Activated CD4-positive, alpha-beta T cell treated with anti-CD3 and anti-CD28 coated beads for 1 hour (primary cell): ENCODE measurements at places on chromosomes 5 and 9.

- DNase-seq = no peak
Observed at GRCh38 chr5:29845206-29845605, 1348.3 kb upstream of the CDH6 start.

DNA sequence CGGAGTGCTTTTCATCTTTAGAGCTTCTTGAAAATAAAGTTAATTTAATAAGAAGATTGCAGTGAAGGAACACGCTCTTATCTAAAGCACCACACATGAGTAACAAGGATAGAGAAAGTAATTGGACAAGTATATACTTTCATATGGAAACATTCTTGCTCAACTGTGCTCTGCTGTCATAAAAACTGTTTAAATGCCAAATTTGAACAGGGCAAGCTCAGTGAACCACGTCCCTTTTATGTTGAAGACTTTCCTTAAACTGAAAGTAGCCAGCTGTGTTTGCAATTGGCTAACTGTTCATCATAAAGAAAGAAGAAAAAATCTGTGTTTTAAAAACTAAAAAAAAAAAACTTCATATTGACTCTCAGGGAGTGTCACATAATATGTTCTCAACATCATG is 1610.7 kb upstream of the C9orf72 start:
- DNase-seq = no peak

- no peak for DNase-seq
Observed at GRCh38 chr9:20563917-20564316, 58.4 kb downstream of the MLLT3 start.

DNA sequence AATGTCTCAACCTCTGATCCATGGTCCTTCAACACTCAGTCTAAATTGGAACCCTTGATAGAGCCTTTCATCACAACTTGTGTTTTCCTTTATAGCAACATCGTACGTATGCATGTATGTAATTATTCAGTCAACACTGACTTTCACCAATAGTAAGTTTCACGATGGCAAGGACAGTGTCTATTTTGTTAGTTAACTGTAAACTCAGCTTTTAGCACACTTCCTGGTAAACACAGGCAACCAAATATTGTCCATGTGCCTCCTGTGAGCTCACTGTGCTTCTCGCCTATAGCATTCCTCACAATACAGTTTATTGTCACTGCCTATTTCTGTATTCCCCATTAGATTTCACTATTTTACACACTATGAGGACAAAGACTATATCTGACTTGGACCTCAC is 323.1 kb downstream of the DEPDC1B start:
- no peak for DNase-seq

- DNase-seq = no peak
Observed at GRCh38 chr5:93191035-93191817, 389.8 kb downstream of the NR2F1-AS1 start.

DNA sequence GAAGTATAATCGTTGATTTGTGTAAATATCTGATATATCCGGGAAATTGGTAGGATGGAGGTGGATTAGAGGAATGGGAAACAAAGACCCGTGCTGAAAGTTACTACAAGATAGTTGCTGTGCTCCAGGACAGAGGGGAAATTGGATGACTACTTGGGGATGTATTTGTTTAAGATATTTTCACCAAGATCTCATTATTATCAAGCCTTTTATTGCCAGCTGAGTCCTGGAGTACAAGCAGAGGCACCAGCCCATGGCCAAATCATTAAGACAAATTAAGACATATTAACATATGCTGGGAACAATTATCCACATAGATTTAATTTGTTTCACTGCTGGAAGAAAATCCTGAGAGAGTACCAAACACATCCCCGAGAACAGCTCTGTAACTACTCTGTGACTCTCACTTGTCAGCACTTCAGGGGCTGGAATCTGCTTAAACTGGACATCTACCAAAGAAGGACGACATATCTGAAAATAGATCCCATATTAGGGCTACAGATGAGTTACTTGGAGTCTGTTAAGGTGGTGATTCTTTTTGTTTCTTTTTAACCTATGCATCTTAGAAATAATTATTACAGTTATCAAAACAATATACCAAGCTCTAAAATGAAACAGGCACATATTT is 68.2 kb downstream of the SLC1A1 start:
- DNase-seq = no peak

DNA sequence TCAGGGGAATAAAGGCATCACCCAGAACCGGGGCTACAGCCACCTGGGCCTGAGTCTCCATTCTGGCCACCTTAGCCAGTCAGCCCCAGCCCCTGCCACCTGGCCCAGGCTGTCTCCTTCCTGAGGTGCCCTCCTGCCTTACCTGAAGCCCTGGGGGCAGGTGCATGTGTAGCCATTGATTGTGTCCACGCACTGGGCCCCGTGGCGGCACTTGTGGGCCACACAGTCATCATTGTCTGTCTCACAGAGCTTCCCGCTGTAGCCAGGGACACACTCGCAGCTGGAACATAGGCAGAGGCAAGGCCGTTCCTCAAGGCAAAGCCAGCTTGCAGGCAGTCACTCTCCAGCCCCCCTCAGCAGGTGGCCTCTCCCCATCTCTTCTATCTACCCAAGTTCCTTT is 107.7 kb upstream of the PANK3 start:
- DNase-seq = no peak

GRCh38 chr5:91133183-91133582 is 249.9 kb downstream of the ARRDC3 start:
- DNase-seq = no peak

- no peak for DNase-seq
Observed at GRCh38 chr5:109936996-109937395, 247.3 kb downstream of the MAN2A1 start.

- no peak for DNase-seq
Observed at GRCh38 chr5:135739383-135739981, 95.0 kb upstream of the SLC25A48 start.

DNA sequence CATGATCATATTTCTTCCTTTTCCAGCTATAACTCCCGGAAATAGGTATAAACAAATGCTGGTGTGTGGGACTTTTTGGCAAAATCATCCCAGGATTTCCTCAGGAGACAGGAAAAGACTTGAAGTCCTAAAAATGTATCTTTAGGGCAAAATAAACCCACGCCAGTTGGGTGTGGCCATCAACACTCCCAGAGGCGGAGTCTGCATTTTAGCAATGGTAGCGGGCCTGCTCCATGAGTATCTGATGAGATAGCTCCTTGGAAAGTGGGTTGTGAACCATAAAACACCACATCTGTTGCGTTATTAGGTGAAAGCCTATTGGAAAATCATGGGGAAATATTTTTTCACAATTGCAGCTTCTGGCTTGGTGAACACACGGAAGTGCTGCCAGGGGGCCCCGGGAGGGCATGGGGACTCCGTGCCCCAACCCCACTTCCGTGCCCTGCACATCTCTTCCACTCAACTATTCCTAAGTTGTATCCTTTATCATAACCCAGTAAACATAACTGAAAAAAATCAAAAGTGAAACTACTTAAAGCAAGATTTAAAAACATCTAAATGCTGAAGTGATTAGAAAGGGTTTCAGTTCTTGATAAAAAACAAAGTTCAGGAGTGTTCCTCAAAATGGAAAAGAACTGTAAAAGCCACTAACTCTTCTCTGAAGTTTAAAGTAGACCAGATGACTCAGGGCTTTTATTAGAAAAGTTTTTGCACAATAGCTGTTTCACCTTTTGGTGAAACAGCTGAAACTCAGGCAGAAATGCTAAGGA is 111.2 kb downstream of the LRRC70 start:
- no peak for DNase-seq

GRCh38 chr9:81557452-81558090 is 131.8 kb downstream of the TLE1 start:
- no peak for DNase-seq

DNA sequence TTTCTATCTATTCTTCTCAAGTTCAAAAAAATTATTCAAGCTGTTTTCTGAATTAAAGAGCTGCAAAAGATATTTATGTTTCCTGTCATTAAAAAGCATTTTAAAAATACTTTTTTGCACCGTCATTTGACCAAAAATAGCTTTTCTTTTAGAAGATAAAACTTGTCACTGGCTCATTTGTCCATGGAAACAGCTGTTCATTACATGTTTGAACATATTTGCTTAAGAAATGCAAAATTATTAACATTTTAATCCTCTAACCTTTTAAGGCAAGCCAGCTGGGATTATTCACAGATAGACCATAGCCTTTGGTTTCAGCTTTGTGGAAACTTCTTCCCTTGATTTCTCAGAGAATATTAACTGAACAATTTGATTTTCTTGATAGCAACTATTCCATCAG is 393.9 kb downstream of the TUSC1 start:
- no peak for DNase-seq

GRCh38 chr9:18002718-18003438 is 424.0 kb downstream of the SH3GL2 start:
- no peak for DNase-seq

DNA sequence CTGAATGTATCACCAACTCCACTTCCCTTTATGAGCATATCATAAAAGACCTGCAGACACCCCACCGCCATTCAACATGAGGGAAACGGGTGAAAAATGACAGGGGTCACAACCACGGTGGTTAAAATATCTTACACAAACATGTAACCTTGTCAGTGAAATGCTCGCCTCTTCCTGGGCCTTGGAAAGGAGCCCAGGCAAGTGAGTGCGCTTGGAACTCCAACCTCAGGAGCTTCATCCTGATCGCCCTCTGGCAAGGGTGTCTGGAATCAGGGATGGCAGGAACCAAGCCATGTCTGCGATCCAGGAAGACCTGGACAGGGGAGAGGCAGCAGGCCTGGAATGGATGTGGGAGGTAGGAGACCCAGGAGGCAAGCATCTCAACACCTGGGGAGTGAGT is 282.7 kb downstream of the GAS1 start:
- no peak for DNase-seq

- no peak for DNase-seq
Observed at GRCh38 chr5:6830643-6831239, 117.5 kb downstream of the TENT4A start.

GRCh38 chr9:121459513-121459912 is 40.1 kb downstream of the GGTA1 start:
- no peak for DNase-seq

DNA sequence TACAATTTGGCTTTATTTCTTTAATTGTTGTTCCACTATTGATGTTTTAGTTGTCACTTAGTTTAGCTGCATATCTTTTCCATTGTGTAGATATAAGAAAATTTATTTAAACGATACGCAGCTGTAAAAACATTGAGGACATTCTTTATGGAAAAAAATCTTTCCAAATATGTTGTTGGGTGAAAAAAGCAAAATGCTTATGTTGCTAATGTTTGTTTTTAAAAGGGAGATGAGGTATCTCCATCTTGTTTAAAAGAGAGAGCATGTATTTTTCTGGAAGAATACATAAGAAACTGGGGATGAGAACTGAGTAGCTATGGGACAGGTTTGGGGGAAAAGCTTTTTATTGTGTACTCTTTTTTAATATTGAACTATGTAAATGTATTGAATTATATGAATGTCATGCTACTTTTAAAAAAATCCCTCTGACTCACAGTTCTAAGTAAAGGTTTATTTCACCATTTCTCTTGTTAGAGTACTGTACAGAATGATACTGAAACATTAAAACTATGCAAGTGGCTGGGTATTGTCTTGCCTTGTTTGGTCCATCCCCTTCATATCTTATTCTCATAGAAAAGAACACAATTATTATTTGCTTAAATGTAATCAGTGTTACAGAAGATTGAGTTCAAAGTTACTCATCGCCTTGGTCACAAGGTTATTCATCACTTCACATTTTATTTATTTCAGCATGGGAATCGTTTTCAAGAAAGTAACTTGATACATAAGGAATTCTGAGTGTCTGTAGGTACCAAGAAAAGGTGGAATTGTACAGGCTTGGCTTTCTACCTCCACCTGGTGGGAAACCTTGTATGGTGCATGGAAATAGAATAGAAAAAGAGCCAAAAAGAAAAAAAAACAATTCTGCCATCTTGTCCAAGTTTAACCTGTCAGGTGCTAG is 85.8 kb downstream of the RIC1 start:
- no peak for DNase-seq
